ENCODE measurements at places on chromosomes 12 and 14.
A peak's percentile ranks its signal among the peaks of the same experiment; 100 is the strongest.

DNA sequence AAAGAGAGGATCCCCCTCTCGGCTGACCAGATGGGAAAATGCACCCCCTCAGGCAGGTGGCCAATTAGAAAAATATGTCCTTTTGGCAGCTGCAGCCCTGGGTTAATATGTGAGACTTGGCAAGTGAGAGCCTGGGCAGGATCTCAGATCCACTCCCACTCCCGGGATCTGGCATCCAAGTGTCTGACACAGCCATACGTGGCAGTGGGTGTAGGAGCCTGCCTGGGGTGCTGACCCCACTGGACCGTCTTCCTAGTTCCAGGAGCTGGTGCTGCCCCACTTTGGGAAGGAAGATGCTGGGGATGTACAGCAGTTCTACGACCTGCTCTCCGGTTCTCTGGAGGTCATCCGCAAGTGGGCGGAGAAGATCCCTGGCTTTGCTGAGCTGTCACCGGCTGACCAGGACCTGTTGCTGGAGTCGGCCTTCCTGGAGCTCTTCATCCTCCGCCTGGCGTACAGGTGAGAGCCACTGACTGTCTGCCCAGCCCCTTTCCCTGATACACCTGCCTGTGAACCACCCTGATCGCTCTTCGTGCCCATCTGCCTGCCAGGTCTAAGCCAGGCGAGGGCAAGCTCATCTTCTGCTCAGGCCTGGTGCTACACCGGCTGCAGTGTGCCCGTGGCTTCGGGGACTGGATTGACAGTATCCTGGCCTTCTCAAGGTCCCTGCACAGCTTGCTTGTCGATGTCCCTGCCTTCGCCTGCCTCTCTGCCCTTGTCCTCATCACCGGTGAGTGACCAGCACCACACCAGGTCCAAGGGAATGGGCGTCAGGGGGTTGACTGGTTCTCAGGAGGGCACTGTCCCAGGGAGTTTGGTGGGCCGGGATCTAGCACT, 5.8 kb downstream of the NR4A1 start:
- DNase-seq: peak; percentile 66

GRCh38 chr14:91891721-91892220, 24.4 kb upstream of the TC2N start:
- DNase-seq: no peak

GRCh38 chr12:91492648-91493047, 310.0 kb upstream of the DCN start:
- no peak for DNase-seq

DNA sequence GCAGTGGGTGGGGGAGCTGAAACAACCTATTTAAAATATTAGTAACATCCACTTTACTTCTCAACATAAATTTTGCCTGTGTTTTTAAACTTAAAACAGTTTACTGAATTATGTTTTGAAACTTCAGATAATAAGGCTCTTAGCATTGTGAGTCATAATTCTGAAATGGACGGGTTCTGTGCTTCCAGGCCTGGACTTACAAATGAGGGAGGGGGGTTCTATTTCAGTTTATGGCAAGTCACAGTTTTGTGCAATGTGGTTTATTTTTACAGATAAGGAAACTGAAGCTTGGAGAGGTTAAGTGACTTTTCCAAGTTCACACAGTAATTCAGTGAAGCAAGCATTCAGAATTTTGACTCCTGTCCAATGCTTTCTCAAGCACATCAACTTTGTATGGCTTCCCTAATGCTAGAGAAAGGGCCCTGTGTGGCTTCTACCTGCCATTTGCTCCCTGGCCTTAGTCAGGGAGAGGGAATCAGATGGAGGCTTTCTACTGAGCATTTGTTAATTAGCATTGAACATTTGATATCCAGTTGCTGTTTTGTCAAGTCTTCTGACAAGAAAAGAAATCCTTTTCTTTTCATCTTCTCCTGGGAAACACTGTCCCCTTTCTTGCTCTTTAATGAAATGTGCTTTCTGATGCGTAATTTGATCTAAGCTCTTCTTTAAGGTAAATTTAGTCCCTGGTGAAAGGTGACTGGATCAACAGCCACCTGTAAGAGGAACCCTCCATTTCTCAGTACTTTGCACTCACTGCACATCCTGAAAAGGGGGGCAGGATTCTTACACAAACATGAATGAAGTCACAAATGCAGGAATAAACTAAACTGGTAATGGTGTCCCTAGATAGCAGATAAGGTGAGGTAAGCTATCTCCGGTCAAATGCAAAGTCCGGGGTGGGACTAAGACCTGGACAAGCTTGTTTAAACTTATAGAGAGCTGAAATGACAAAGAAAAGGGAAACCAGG, 2.5 kb upstream of the SALL2 start:
- no peak for DNase-seq

DNA sequence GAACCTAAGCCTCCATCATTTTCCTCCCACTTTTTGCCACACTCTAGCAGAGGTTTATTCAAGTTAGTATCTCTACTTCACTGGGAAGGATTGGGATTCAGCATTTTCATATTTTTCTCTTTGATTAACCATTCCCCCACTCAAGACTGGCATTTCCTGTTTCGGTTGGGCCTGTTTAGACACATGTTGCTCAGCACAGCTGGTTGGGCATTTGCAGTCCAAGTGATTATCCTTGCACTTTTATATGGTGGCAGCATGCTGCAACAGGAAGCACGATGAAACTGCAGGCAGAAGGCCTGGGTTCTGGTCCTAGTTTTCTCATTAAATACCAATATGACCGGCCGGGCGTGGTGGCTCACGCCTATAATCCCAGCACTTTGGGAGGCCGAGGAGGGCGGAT, 182.9 kb upstream of the GRIN2B start:
- DNase-seq: no peak

GRCh38 chr14:41663473-41663850, 56.8 kb downstream of the LRFN5 start:
- DNase-seq: no peak

DNA sequence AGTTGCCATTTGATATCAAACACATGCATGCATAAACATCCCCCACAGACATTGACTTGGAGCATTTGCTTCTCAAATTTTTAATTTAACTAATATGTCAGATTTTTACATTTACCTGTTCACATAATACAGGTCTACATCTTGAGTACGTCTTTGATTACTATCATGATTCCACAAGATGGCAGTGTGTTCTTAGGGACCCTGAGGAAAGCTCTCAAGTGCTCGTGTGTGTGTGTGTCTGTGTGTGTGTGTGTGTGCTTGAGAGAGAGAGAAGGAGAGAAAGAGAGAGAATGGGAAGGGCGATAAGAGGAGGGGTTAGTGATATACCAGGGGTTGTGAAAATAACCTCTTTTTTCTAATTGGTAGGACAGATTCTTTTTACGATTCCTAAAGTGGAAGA, 167.1 kb upstream of the OR4E1 start:
- no peak for DNase-seq
